ENCODE measurements at places on chromosomes 7 and 10.

GRCh38 chr10:31399171-31399570 is 80.2 kb downstream of the ZEB1 start:
- DNase-seq = no peak

DNA sequence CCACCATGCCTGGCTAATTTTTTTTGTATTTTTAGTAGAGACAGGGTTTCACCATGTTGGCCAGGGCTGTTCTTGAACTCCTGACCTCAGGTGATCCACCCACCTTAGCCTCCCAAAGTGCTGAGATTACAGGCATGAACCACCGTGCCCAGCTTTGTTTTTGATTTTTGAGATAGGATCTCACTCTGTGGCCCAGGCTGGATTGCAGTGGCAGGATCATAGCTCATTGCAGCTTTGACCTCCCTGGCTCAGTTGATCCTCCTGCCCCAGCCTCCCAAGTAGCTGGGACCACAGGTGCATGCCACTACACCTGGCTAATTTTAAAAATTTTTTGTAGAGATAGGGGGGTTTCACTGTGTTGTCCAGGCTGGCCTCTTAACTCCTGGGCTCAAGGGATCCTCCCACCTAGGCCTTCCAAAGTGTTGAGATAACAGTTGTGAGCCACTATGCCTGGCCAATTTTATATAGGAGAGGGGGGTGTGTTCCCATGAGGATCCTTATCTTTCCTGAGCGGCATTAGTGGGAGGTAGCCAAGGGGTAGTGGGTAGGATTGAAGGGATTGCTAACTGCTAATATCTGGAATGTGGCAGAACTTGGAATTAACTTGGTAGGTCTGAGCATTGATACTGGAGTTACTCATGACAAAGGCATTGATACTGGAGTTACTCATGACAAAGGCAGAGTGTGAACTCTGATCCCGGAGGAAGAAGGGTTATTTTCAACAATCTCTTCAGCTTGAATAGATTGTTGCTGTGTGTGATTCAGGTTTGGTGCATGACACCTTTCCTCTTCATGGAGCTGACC is 1.0 kb upstream of the NOLC1 start:
- no peak for DNase-seq

DNA sequence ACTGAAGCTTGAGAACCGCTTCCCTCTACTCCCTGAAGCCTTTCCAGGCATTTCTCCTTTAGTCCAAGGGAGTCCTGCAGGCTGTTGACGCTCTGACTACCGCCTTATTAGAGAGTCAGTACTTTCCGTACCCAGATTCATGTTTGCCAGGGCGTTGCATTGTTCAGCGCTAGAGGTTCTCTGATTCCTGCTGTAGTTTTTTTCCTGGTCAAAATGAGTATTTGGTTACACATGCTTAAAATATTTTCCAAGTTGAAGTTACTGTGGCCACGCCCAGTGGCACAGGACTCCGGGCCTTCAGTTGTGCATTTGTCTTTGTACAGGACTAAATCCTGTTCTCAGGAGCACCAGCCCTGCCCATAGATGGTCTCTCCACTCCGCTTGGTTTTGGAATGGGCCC is 7.9 kb downstream of the MTURN start:
- DNase-seq = no peak

DNA sequence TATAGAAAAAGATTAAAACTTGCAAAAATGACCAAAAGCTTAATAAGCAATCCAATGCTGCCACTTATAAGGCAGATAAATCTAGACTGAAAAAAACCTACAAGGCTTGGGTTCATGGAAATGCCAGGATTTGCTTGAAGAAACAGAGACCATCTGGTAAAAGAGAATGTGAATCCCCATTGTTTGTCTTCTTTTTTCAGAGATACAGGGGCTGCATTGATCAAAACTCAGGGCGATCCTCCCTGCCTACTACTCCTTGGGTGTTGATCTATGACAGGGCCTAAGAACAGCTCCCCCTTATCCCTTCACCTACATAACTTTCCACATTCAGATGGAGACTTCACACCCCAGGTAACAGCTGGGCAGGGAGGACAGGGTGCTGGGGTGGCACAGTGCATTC is 3.3 kb upstream of the TSGA13 start:
- no peak for DNase-seq

- no peak for DNase-seq
Measured at GRCh38 chr7:55351263-55351662, 13.9 kb upstream of the LANCL2 start.
